Muscle of back (tissue), 13 donors: ENCODE measurements at places on chromosomes 2 and 18. TPM values are rescaled to one million over a fixed set of nuclear protein-coding genes. Genes with fewer than 3 reads are reported as not detected.

The TNS1 gene
- 114 TPM for polyA plus RNA-seq

- no peak for DNase-seq
These were observed 5.0 kb upstream of the PKDCC start for GRCh38 chr2:42042631-42043355.

The C2orf66 gene
- polyA plus RNA-seq = 0.17 TPM

DNA sequence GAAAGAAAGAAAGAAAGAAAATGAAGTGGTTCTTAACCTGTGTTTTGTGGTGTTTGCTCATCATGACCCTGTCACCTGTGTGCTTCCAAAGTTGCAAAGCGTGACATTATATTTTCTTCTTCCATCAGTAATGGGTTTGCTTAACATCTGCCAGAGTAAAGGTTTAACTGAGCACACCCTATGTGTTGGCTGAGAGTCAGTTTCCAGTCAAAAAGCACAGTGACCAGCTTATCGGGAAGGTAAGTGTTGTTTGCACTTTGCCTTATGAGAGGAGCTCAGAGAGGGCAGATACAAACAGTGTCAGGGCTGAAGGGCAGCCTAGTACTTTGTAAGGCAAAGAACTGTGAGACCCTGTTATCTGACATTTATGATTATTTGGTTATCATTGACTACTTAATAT lies 406.2 kb upstream of the CWC22 start:
- DNase-seq = no peak

The MDH1B gene
- polyA plus RNA-seq = 0.24 TPM

The CCDC121 gene
- polyA plus RNA-seq = 7.1 TPM

DNA sequence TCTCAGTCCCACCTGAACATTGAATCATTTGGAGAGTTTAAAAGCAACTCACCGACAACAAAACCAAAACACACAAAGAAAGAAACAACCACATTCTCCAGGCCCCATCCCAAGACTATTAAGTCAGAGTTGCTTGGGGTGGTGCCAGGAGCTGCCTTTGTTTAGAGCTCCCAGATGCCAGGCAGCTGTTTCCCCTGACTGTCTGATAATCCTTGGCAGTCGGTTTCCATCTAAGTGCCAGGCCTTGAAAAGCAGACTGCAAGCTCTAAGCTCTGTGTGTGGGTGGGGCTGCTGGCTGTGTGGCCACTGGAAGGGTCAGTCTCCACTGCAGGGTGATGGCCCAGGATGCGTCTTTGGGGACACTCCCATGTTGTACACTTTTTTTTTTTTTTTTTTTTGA lies 255.3 kb upstream of the AGAP1 start:
- DNase-seq = peak; percentile 63

DNA sequence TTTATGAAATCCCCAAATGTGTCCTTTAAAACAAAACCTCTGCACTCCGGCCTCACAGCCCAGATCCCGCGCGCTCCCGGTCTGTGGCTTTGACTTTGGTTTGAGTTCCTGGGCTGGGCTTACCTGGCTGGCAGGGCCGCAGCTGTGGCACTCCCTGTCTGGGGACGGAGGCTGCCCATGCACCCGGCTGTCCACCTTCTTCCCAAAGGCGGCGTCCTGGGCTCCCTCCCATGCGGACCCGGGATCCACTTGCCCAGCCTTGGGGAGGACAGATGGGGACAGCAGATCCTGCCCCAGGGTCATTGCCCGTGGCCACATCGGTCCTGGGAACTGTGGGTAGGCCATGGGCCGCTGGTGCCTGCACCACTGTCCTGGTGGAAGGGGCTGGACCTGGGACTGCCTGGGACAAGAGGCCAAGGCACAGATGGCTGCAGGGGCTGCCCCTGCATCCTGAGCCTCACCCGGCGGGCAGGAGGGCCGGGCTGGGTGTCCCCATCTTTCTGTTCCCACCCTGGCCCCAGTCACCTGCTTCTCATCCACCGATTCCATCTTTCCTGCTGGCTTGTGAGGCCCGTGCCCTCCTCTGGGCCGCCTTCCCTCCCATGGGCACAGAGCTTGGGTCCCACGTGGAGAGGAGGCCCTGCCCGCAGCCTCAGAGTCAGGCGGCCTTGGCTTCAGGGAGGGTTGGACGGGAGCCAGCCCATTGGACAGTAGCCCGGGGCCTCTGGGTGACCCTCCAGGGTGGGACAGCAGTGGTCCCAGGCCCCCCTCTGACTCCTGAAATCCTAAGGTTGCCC lies 27.7 kb downstream of the NFATC1 start:
- no peak for DNase-seq

DNA sequence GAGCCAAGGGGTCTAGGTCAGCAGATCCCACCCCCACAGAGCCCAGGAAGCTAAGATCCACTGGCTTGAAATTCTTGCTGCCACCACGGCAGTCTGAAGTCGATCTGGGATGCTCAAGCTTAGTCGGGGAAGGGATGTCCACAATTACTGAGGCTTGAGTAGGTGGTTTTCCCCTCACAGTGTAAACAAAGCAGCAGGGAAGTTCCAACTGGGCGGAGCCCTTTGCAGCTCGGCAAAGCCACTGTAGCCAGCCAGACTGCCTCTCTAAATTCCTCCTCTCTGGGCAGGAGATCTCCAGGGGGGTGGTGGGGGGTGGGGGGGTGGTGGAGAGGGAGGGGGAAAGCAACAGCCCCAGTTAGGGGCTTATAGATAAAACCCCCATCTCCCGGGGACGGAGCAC lies 419.5 kb downstream of the NUP35 start:
- DNase-seq = no peak

DNA sequence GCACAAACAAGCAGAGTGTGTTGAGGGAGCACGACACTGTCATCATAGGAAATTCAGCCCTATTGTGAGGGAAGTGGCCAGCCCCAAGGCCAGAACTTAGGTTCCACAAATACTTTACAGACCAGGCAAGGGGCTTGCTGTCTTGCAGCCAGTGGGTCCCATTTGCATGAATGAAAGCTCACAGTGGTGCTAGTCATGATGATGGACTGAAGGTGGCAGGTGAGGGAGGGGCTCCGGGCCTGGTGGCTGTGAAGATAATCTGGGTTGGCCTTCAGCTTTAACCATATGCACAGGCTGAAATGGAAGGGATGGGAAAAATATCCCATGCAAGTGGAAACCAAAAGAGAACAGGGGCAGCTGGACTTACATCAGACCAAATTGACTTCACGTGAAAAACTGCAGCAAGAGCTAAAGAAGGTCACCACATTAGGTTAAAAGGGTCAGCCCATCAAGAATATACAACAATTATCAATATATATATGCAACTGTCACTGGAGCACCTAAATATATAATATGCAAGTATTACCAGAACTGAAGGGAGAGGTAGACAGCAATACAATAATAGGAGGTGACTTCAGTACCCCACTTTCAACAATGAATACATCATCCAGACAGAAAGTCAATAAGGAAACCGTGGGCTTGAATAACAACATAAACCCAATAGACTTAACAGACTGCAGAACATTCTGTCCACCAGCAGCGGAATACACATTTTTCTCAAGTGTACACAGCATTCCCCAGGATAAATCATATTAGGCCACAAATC lies 39.6 kb downstream of the DCDC2C start:
- DNase-seq = no peak

The BMP10 gene
- not detected for polyA plus RNA-seq

GRCh38 chr2:175889701-175890302 lies 112.3 kb downstream of the LNPK start:
- DNase-seq = no peak

The RAB31 gene
- polyA plus RNA-seq = 29.6 TPM

- no peak for DNase-seq
These were observed 748.2 kb upstream of the CELF4 start for GRCh38 chr18:38313831-38314230.

The LYPD1 gene
- 9.3 TPM for polyA plus RNA-seq

DNA sequence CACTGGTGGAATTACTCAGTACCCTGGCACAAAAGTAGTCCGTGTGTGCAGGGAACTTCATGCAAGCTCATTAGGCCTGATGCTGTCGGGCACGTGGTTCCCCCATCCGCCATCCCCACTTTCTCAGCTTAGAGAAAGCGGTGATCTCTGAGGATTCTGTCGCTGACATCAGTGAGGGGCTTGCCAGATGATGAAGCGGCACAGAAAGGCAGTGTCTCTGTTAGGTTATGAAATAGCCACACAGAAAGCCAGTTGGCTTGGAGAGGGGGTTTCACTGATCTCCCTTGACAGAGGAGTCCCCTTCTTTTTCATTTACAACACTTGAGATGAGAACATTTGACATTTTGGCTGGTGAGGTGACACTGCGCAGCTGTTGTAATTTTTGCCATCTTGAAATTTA lies 179.7 kb downstream of the FAM210A start:
- no peak for DNase-seq

The PFN4 gene
- 1.3 TPM for polyA plus RNA-seq

GRCh38 chr2:173148520-173148919 lies 72.9 kb downstream of the MAP3K20 start:
- DNase-seq = no peak

The SULT1C2 gene
- polyA plus RNA-seq = 0.12 TPM

GRCh38 chr18:76451396-76452331 lies 43.4 kb downstream of the ZNF516 start:
- no peak for DNase-seq

GRCh38 chr2:127188797-127189196 lies 31.3 kb downstream of the CYP27C1 start:
- no peak for DNase-seq

The HMSD gene
- polyA plus RNA-seq = not detected

- DNase-seq = no peak
These were observed 339.5 kb upstream of the GCFC2 start for GRCh38 chr2:76050196-76050595.

DNA sequence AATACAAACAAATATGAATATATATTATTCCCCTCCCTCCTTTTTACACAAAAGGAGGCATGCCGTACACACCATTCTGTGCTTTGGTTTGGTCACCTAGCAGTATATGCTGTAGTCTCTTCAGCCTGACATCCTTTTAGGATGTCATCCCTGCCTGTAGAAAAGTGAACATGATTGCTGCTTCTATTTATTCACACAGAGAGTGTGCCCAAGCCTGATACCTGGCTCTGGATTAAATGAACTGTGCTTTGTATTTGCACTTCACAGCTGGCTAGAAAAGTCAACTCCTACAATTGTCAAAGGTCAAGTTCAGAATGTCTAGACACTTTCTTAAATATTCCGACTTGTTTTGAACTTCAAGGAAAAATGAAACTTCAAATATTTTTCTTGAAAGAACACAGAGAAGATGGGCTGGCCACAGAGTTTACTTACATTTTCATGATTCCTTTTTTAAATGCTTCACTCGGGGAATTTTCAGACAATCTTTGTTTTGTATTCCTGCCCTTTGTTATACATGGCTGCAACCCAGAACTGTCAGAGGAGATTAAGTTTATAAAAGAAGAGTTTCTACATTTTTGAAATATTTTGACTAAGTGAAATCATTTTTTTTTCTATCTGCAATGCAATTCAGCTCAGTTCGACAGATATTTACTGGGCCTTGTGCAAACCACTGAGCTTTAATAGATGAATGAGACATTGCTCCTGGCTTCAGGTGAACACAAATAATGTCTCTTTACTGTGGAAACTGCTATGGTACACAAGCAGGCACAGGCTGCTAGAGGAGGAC lies 33.5 kb downstream of the DAPL1 start:
- DNase-seq = peak; percentile 24

The PCGF1 gene
- polyA plus RNA-seq = 12.0 TPM

The ADRA2B gene
- polyA plus RNA-seq = 3.8 TPM

DNA sequence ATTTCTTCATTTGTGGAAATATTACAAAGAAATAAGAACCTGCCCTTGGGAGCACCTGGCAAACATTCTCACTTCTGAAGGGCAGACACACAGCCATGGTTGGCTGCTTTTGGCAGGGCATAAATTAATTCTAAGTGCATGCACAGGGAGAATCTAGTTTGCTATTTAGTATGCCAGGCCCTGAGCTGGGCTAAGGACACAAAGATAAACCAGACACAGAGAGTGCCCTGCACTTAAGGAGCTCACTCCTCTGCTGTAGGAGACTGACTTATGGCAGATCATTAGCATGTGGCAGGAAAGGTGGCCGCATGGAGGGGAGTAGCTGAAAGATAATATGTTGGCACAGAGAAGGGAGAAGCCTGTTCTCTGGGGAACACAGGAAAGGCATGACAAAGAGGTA lies 367.0 kb downstream of the LPIN1 start:
- no peak for DNase-seq

The GKN2 gene
- not detected for polyA plus RNA-seq

The CYP1B1 gene
- 5.8 TPM for polyA plus RNA-seq

DNA sequence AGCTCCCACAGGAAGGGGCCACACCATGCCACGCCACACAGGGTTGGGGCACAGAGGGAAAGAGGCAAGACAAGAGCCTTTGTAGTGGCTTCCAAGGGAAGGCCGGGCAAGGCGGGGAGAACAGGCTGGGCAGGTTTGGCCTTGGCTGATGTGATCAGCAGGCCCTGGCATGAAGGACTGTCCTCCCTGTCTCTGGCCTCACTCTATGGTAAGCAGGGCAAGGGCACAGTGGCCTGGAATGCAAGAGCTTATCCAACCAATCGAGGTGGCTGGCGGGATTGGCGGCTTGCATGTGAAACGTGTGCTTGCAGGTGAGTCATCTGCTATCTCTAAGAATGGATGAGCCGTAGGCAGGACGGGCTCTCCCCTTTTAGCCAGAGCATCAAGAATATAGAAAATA lies 6.4 kb upstream of the ATP9B start:
- DNase-seq = no peak

DNA sequence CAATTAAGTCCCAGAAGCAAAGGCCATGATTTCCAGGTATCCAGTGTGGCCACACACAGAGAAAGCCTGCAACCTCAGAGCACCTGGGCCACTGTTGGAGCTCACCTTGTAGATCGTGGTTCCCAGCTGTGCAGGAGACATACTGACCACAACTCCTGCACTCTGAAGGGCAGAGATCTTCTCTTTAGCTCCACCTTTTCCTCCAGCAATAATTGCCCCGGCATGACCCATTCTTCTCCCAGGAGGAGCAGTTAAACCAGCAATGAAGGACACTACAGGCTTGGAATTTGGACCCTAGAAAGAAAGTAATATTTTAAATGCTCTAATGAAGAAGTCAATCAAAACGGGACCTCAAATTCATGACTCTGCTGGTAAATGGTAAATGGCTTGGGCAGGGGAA lies 33.8 kb downstream of the SUCLG1 start:
- DNase-seq = no peak

DNA sequence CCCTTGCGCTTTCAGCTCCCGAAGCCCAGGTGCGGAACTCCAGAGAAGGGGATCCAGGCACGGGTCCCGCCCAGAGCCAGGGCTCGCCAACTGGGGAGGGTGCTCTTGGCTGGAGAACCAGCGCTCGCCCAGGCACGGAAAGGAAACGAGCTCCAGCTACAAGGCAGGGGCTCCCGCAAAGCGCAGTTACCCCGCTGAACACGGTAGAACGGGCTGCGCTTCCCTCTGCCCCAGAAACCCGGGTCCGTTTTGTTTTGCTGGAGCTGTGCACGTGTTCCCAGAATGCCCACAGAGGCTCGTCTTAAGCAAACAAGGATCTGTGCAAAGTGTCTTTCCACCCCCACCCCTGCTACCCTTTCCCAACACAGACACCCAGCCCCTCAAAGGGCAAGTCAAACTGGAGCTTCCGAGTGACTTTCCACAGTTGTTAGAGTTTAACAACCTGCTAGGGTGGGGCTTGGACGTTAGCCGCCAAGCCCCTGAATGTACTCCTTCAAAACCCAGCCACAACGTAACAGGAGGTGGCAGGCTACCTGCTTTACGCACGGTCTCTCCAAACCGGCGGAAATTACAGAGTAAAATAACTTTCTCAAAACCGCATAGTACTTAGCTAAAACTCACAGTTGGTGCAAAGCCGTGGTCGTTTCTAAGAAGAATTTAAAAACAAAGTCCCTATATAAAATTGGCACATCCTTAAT lies 775 bp downstream of the RNF125 start:
- peak; percentile 26 for DNase-seq
